ENCODE measurements at places on chromosomes 5 and 9.

DNA sequence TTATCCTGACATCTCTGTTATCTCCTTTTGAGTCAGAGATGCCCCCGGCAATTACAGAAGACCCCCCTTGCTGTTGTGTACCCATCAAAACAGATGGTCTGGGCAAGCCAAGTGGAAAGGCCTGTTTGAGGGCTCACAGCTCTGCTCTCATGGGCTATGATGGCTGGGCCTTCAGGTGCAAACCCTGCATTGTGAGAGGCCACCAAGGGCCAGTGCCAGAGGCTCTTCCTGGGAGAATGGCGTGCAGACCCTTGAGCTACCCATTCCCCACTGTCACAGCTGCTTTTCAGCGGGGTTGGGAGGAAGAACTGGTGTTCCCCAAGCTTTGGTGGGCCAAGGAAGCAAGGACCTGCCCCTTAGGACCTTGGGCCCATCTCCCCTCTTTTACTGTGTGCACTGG lies 174.7 kb upstream of the PPP1R26 start:
- DNase-seq, result no peak

- no peak for DNase-seq
These were observed 146.7 kb downstream of the ROR2 start for GRCh38 chr9:91803151-91803940.

- DNase-seq, result no peak
These were observed 248.6 kb downstream of the TMEM232 start for GRCh38 chr5:110477911-110478310.

DNA sequence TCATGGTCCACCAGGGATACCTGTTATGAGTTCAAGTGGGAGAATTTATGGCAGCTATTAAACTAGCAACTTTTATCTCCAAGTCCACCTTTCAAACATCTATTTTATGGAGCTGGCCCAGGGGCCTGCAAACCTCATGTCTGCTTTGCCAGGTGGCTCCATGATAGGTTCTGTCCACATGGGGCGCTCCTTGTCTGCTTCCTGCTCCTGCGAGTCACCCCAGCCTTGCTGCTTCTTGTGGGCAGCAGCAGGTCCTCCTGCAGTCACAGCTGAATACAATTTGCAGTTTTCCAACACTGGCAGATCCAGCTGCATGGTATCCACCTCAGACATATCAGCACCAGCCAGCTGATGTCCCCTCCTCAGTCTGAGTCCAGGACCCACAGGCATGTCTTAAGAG lies 39.6 kb upstream of the FRRS1L start:
- no peak for DNase-seq

DNA sequence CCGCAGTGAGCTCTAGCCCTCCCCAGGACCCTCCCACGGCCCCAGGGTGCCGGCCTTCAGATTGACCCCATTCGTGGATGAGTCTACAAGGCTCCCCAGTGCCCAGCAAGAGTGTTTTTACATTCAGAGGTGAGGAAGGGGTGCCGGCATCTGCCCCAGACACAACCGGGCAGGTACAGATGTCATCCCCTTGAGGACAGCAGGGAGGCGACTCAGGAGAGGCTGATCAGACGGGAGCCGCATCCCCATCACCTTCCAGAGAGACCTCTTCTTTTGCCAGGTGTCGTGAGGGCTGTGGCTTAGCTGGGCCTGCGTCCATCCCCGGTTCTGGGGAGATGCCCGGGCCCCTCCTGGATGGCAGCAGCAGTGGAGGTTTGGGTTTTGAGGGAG lies 4.3 kb upstream of the LRRC14B start:
- DNase-seq, result no peak
